ENCODE measurements at places on chromosomes 11 and 22. TPM values are rescaled to one million over a fixed set of nuclear protein-coding genes. Genes with fewer than 3 reads are reported as not detected.

Gene PANX3
- total RNA-seq: not detected

Gene TPBGL
- not detected for total RNA-seq

Gene SLC22A9
- not detected for total RNA-seq

Gene DNAJB13
- total RNA-seq: 0.31 TPM

- peaks cover 9% of the 10 kb centered on the region for H3K27me3 ChIP-seq
- H3K4me1 ChIP-seq: peaks cover 42% of the 10 kb centered on the region
- no peaks in the 10 kb centered on the region for H3K36me3 ChIP-seq
- no peak for DNase-seq
- peak overlapping the region; percentile 77 for H3K4me3 ChIP-seq
Observed at GRCh38 chr11:69049490-69049867, 747 bp downstream of the TPCN2 start.

Data from activated CD4-positive, alpha-beta T cell treated with anti-CD3 and anti-CD28 coated beads, Interleukin-2, amount 10 ng/mL, durations not matched to agents 7 days and 5 days (primary cell).